ENCODE measurements at places on chromosomes 11 and 22. TPM values are rescaled to one million over a fixed set of nuclear protein-coding genes. Genes with fewer than 3 reads are reported as not detected.

DNA sequence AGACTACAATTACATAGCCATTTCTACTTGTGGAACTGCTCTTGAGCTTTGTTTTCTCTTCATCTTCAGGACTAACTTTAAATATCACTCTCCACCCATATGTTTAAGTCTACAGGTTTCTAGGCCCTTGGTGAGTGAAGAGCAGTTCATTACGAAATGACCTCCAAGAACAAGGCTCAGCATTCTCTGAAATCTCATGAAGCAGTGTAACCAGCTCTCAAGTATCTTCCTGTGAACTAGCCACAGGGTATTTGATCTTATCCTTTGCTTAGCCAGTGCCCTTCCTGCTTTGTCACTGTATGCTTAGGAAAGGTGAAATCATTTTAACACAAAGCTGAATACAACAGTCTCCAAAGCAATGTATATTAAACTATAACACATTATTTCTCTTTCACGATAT is 20.4 kb upstream of the LYVE1 start:
- no peak for DNase-seq
- no peak overlapping the region for H3K4me3 ChIP-seq
- H3K27ac ChIP-seq = no peak overlapping the region
- H3K36me3 ChIP-seq = no peaks in the 10 kb centered on the region
- H3K4me1 ChIP-seq = peaks cover 14% of the 10 kb centered on the region

DNA sequence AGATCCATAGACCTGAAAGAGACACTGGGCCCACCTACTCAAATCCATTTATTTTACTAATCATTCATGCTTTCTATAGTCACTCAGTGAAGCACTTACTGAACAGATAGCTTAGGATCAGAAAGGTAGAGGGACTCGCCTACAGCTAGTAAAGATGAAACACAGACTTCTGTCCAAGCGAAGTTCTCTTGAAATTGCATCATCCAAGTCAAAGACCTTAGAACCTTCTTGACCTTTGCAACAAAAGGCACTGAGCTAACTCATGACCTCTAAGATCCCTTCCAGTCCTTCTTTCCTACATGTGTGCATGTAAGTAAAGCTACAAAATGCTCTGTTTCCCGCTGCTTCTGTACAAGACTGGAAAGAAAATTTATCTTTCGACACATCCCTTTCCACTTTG is 377.6 kb downstream of the LARGE1 start:
- H3K4me3 ChIP-seq = no peak overlapping the region
- no peaks in the 10 kb centered on the region for H3K4me1 ChIP-seq
- no peak for DNase-seq
- no peak overlapping the region for H3K27ac ChIP-seq

GRCh38 chr11:57349491-57350274 is 11.5 kb downstream of the P2RX3 start:
- H3K27ac ChIP-seq = no peak overlapping the region
- peaks cover 3% of the 10 kb centered on the region for H3K4me1 ChIP-seq
- no peaks in the 10 kb centered on the region for H3K36me3 ChIP-seq
- DNase-seq = peak; percentile 63

DNA sequence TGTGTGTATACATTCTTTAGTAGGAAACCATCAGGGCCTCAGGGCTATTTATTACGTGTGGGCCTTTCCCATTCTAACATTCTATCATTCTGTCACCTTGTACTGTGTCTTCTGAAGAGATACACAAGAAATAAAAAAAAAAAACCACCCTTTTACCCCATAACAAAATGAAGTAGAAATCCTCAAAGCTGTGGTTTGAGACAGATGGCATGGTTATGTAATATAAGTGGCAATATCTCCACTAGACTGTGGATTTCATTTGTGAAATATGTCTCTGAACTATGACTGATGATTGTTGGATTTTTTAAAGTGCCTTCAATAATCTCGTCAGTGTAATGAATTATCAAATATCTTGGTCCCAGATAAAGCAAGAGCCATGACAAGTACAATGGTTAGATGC is 150.0 kb upstream of the BLID start:
- DNase-seq = no peak
- no peaks in the 10 kb centered on the region for H3K36me3 ChIP-seq
- H3K4me3 ChIP-seq = no peak overlapping the region
- H3K4me1 ChIP-seq = peaks cover 75% of the 10 kb centered on the region

DNA sequence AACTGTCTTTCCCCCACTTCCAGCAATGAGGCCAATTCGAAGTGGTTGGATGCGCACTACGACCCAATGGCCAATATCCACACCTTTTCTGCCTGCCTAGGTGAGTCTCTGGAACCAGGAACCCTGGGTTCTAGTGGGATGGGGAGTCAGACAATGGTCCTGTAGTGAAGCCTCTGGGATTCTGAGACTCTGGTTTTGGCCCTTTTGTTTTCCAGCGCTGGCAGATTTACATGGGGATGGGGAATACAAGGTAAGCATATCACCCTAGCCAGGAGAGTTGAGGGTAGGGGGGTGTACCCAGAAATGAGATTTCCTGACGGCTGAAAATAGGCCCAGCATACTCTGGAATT is 530 bp downstream of the BBS1 start:
- H3K27me3 ChIP-seq = no peaks in the 10 kb centered on the region
- H3K4me1 ChIP-seq = peaks cover 3% of the 10 kb centered on the region
- H3K4me3 ChIP-seq = peak overlapping the region; percentile 89
- H3K27ac ChIP-seq = 0 out of 2 replicates have a peak overlapping the region, but pooled peaks have one; percentile 21
- DNase-seq = no peak

DNA sequence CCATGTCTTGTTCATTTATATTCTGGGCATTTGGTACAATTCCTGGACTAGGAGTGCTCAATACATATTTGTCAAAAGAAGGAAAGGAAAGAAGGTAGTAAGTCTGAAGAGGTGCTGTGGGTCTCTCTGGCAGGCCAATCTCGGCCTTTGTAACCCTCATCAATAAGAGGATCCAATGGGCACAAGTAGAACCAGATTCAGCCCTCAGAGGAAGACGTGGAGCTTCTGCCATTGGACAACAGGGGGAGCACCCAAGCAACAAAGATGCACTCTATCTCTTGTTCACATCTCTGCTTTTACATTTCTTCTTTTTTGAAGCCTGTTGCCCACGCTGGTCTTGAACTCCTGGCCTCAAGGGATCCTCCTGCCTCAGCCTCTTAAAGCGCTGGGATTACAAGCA is 2.2 kb upstream of the VPS11 start:
- no peaks in the 10 kb centered on the region for H3K27me3 ChIP-seq
- H3K4me3 ChIP-seq = no peak overlapping the region
- no peak for DNase-seq
- no peaks in the 10 kb centered on the region for H3K36me3 ChIP-seq
- H3K4me1 ChIP-seq = no peaks in the 10 kb centered on the region

GRCh38 chr11:92477686-92478085 is 253.1 kb downstream of the FAT3 start:
- no peak for DNase-seq
- no peaks in the 10 kb centered on the region for H3K4me1 ChIP-seq
- no peaks in the 10 kb centered on the region for H3K27me3 ChIP-seq
- H3K36me3 ChIP-seq = no peaks in the 10 kb centered on the region

GRCh38 chr11:91257667-91258066 is 967.0 kb upstream of the FAT3 start:
- H3K4me3 ChIP-seq = no peak overlapping the region
- no peak overlapping the region for H3K27ac ChIP-seq
- no peaks in the 10 kb centered on the region for H3K4me1 ChIP-seq
- H3K27me3 ChIP-seq = no peaks in the 10 kb centered on the region

The FGF3 gene
- not detected for total RNA-seq

The SCN3B gene
- 2.1 TPM for total RNA-seq
